ENCODE measurements at places on chromosomes 5 and 9. TPM values are rescaled to one million over a fixed set of nuclear protein-coding genes. Genes with fewer than 3 reads are reported as not detected.

The LHFPL2 gene
- total RNA-seq: 22.2 TPM

The CYLC2 gene
- not detected for total RNA-seq

The LOX gene
- total RNA-seq: 19.2 TPM

The SLC6A19 gene
- not detected for total RNA-seq

The CEL gene
- 0.06 TPM for total RNA-seq

The IL3 gene
- not detected for total RNA-seq

The GFI1B gene
- not detected for total RNA-seq

The CEP72 gene
- 4.8 TPM for total RNA-seq

The CRB2 gene
- total RNA-seq: not detected

The GKAP1 gene
- 2.7 TPM for total RNA-seq

The ACER2 gene
- 0.31 TPM for total RNA-seq

The FTMT gene
- not detected for total RNA-seq

The CD72 gene
- total RNA-seq: 0.53 TPM

- DNase-seq: peak; percentile 92
Observed at GRCh38 chr5:139262742-139263445, 30.6 kb upstream of the MATR3 start.

GRCh38 chr5:17005107-17005828 lies 69.2 kb upstream of the MYO10 start:
- no peak for DNase-seq

GRCh38 chr5:20656262-20656661 lies 668.3 kb upstream of the CDH18 start:
- DNase-seq: no peak

DNA sequence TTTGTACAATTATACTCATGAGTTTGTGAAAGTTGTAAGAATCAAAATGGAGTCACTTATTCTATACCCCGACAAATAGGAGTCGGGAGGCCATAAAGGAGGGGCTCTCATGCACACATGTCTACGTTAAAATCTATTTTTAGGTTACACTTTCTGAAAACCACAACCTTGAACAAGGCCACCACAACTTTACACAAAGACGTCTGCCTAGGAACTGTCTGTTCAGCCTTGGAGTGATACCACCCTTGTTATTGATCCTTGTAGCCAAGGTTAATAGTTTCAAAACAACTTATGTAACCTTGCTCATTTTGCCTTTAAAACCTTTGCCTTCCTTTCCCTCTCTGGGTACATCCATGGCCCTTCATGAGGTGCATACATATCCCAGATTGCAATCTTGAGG lies 4.1 kb upstream of the NDFIP1 start:
- no peak for DNase-seq

GRCh38 chr5:99644822-99645221 lies 716.0 kb upstream of the CHD1 start:
- DNase-seq: no peak

DNA sequence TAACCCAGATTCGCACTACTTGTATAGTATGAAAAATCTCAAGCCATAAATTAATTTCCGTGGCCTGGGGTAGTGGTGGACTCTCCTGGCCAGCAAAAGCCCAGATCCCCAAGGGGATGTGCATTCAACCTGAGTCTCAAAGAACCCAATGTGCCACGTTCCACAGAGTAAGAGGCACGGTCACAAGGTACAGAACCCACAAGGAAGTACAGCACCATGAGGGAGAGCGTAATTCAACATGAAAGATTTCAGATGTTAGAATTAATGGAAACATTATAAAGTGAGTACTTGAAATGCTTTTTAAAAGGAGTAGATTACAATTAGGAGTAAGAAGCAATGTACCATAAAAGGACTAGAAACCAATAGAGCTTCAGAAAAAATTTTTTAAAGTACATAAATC lies 23.4 kb downstream of the SRD5A1 start:
- DNase-seq: no peak

GRCh38 chr5:81802020-81802419 lies 51.1 kb upstream of the SSBP2 start:
- DNase-seq: no peak

- DNase-seq: no peak
Observed at GRCh38 chr5:64505769-64506566, at the start of gene RGS7BP. Gene RGS7BP (plus strand): TSS chr5:64506015. CDS start chr5:64506625, 610 bp downstream.

- DNase-seq: no peak
Observed at GRCh38 chr5:5675511-5675910, 253.0 kb downstream of the ICE1 start.

GRCh38 chr5:122219436-122220166 lies 90.3 kb downstream of the ZNF474 start:
- DNase-seq: peak; percentile 27

DNA sequence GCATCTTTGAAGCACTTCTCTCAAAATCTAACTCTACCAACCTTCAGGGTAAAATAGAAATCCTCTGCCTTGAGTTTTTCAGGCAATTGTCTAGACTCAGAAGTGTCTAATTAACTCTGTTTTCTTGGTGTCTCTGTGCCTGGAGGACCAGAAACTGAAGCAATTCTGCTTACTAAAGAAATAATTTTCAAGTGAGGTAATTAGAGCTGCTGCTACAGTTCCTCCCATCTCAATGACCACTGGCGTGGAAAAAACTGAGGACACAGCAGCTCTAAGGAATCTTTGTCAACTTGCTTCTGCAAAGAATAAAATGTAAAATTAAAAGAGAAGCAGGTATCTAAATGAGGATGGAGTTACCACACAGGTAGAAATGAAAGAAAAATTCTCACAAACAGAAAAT lies 785.0 kb downstream of the PRELID2 start:
- no peak for DNase-seq

DNA sequence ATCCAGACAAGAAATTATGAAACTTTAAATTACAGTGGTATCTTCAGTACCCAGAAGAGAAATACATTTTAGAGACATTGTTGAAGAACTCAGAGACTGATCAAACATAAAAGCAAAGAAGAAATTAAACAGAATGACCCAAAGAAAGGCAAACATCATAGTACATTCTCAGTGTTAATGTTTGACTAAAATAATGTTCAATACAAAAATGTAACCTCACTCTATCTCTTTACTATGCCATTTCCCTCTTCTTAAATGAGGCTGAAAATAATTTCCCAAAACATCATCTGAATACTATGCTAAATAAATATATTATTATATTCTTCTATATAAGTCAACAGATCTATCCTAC lies 22.8 kb downstream of the TMEM161B start:
- no peak for DNase-seq

DNA sequence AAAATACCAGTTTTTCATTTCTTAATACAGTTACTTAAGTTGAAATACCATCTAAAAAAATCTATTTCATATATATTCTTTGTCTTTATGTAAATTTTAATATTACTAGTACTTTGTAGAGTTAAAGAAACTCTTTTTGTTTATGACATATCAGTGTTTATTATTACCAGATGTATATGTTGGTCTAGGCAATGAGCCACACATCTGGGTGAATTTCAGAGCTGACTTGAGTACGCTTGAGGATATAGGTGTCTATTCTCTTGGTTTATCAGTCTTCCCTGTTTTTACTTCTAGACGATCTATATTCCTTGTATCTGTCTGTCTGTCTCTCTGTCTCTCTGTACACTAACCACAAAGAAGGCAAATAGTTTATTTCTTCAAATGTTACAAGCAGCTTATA lies 2.9 kb downstream of the SMAD5 start:
- no peak for DNase-seq

GRCh38 chr9:23822261-23823169 lies 3.5 kb downstream of the ELAVL2 start:
- no peak for DNase-seq

DNA sequence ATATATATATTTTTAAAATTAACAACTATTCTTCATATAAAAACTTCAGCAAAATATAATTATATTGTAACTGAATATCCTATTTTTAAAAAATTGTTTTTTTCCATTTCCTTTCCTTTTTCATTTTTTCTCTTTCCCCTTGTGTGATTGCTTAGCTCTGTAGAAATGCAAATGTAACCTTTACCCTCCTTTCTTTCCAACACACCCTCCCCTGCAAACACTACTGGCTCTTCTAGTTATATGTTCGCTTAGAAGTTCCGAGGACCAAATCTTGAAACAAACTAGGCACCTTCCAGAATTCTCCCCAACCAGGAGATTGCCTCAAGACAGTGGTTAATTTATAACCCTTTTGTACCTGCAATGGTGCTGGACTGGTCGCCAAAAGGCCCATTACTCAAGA lies 1980.0 kb upstream of the CDH6 start:
- no peak for DNase-seq

GRCh38 chr5:74594137-74595040 lies 46.1 kb downstream of the ENC1 start:
- DNase-seq: no peak

DNA sequence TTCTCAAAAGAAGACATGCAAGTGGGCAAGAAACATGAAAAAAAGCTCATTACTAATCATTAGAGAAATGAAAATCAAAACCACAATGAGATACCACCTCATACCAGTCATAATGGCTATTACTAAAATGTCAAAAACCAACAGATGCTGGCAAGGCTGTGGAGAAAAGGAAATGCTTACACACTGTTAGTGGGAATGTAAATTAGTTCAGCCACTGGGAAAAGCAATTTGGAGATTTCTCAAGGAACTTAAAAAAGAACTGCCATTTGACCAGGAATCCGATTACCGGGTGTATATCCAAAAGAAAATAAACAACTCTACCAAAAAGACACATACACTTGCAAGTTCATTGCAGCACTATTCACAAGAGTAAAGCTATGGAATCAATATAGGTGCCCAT lies 595.4 kb upstream of the RIOK2 start:
- peak; percentile 6 for DNase-seq

- DNase-seq: no peak
Observed at GRCh38 chr5:111511831-111512374, 432 bp downstream of the STARD4 start.

DNA sequence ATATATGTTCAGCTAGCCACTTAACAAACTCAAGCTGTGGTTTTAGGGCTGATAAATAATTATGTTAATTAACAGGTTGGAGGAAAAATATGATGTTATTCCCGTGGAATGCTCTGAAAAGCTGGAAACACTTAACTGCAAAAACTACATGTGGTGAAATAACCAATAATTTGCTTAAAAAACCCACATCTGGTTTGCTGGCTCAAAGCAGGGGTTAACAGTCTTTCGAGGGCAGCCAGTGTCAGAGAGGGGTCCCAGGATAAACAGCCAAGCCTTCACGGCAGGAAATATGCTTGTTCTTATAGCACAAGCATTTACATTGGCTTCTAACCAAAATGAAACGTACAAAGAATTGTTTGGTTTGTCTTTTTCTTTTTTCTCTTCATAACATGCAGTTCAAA lies 254.0 kb upstream of the GAS1 start:
- peak; percentile 25 for DNase-seq

DNA sequence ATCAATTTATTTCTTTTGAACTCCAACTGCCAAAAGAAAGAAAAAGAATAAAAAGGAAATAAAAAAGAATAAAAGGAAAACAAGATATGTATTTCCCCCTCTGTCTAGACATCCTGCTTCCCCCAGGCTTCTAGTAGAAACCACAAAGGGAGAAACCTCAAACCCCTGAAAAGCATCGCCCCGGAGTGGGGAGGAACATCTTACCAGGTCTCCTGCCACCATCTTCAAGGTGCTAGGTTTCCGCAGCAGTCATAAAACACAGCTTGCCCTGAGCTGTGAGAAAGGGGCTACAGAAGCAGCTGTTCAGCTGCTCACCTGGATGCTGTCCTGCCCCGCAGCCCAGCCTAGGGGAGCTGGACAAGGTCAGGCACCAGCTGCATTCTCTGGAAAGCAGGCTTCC lies 487.7 kb downstream of the GADD45G start:
- DNase-seq: no peak

DNA sequence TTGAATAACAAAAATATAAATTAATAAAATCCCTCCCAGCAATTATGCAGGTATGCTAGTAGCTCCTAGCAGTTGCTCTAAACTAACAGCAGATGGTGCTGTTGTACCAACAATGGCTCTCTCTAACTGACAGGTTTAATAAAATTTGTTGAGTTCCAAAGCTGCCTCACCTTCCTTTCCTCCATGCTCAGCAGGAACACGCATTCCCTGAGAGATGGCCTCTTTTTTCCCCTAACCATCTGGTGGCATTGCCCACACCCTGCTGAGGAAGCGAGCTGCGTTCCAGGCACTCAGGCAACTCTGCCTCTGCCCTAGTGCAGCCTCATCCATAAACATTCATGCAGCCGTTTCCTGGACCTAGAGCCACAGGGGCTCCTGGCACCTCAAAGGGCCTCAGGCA lies 106.2 kb downstream of the KLHL3 start:
- peak; percentile 61 for DNase-seq

GRCh38 chr9:76588316-76588715 lies 129.3 kb downstream of the GCNT1 start:
- no peak for DNase-seq

GRCh38 chr9:108310202-108310601 lies 545.6 kb downstream of the ACTL7B start:
- DNase-seq: no peak

GRCh38 chr5:149433524-149434131 lies 54.5 kb upstream of the IL17B start:
- DNase-seq: no peak

- DNase-seq: no peak
Observed at GRCh38 chr9:101138509-101138908, 110.0 kb downstream of the PLPPR1 start.

DNA sequence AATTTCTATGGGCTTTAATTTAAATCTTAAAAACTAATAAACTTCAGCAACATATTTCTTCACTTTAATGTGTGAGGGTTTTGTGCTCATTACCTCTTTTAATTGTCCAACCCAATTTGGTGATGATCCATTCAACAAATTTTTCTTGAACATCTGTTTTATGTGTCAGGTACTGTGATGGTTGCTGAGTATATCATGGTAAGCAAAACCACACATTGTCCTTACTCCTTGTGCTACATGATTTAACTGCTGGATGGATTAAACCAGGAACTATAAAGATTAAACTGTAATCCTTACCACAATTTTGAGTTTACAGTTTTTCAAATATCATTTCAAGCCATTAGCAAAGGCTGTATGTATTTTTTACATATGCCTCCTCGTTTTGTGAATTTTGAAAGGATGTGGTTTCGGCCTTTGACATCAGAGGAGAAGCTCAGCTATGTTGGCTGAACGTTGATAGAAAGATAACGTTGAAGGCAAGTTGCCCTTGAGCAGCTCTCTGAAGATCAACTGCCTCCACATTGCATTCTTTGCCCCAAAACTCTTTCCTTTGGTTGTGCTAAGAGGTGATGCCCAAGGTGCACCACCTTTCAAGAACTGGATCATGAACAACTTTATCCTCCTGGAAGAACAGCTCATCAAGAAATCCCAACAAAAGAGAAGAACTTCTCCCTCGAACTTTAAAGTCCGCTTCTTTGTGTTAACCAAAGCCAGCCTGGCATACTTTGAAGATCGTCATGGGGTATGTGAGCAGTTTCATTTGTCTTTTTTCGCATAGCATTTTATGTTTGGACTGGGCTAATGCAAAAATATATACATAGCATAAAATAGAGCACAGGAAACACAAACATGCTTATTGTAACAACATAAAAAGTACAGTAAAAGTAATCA lies at the start of gene ITK:
TSS of gene ITK (plus strand) at position 467 of the 891 bp plus-strand sequence. CDS start at position 605, 138 bp downstream.
- no peak for DNase-seq

- no peak for DNase-seq
Observed at GRCh38 chr5:139738193-139739149, 57.1 kb upstream of the PSD2 start.

GRCh38 chr9:129676975-129677374 lies 11.5 kb downstream of the PRRX2 start:
- no peak for DNase-seq

All from H4 (cell line).